T follicular helper cell (primary cell): ENCODE measurements at places on chromosomes 3 and 15.

DNA sequence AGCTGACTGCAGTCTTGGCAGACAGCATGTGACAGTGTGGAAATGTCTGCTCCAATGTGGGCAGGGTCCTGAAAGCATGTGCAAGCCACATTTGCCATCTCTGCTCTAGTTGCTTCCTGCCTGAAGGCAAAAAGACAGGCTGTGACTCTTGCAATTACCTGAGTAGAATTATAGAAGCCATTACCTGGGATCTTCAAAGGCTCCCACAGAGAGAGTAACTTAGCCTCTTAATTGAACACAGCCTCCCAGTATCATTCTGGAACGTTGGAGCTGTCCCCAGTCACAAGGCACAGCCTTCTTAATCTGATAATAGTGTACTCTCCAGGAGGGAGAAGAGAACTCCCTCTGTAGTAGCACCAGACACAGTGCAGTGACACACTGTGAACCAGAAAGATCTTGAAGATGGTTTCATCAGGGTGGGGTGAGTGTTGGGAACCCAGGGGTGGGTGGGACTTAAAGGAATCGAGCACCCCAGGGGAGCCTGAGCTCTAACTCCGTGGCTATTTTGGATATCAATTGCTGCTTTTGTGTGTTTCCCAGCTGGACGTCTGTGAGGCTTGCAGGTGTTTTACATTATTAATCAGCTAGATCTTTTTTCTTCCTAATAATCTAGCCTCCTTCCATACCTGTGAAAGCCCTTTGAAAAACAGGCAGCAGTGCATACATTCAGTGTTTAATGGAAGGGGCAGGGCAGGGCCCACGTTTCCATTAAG lies 40.6 kb upstream of the GLCE start:
- no peak for DNase-seq

DNA sequence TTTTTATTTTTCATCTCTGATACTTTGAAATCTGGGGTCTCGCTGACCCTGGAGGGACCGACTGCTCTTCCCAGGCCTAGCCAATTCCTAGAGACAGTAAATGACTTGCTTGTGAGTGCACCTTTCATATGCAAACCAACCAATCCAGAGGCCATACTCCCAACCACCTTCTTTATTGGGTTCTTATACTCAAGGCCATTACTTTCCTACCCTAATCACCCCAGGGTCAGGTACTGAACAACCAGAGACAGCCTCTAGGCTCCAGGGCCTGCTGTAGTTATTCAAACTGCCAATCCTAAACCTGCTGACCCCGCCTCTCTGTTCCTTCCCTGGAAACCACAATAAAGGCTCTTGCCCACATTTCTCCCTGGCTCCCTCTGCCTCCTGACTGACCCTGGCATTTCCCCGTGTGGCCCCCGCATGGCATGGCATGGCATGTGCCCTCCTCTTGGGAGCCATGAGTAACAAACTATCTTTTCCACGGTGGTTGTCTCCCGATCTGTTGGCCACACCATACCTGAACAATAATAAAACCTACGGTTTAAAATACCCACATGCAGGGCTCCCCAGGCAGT lies 42.9 kb downstream of the ADCY5 start:
- no peak for DNase-seq

- no peak for DNase-seq
These were observed 152.8 kb upstream of the TBL1XR1 start for GRCh38 chr3:177350121-177350520.

GRCh38 chr3:152360302-152360701 lies 91.6 kb downstream of the MBNL1 start:
- no peak for DNase-seq

GRCh38 chr3:97340940-97341339 lies 423.6 kb upstream of the ARL6 start:
- DNase-seq, result no peak

DNA sequence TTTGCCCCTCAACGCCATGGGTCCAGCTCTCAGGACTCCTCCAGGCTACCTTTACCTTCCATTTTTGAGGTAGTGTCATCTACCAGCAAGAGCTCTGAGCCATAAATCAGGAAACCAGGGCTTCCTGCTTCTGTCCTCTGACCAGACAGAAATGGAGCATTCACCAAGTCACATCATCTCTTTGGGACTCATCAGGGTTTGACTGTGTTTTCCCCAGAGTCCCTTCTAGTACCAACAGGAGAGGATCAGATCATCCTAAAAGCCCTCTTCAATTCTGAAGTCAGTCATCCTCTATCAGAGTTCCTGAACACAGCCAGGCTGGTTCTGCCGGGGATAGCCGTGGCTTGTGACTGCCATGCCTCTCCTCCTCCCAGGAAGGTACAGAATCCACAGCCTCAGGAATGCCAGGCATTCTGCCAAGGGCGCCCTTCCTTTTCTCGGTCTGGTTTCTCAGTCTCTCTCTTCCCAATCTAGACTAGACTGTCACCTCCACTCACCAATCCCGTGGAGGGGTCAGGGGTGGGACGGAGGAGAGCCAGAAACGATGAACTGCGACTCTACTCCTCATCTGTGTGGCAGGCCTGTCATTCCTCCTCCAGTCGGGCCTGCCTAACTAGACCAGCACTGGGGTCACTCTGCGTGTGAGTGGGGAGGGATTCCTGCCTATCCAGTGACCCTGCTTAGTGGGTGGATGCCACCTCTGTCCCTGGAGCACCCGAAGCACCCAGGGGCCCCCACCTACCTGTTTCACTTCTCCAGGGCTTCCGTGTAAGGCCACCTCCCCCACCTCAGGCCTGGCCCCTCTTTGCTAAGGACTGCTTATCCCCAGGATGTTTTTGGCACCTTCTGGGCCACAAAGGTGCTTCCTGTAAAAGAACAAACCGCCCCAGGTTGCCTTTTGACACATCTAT lies 30.9 kb downstream of the CCNL1 start:
- no peak for DNase-seq

DNA sequence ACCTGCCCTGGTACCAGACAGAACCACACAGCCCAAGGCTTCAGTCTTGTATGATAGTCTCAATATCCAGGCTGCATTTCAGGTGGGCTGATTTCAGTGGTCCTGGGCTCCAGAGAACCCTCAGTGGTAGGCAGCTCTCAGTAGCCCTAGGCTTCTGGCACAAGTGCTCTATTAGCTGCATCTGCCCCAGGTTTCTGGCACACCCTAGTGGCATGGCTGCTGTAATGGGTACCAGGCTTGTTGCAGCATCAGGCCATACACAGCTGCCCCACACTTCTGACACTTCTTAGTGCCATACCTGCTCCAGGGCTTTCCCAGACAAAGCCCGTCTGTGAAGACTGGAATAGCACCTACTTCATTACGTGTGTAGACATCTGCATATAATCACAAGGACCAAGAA lies 1062.2 kb upstream of the EPHA6 start:
- no peak for DNase-seq

DNA sequence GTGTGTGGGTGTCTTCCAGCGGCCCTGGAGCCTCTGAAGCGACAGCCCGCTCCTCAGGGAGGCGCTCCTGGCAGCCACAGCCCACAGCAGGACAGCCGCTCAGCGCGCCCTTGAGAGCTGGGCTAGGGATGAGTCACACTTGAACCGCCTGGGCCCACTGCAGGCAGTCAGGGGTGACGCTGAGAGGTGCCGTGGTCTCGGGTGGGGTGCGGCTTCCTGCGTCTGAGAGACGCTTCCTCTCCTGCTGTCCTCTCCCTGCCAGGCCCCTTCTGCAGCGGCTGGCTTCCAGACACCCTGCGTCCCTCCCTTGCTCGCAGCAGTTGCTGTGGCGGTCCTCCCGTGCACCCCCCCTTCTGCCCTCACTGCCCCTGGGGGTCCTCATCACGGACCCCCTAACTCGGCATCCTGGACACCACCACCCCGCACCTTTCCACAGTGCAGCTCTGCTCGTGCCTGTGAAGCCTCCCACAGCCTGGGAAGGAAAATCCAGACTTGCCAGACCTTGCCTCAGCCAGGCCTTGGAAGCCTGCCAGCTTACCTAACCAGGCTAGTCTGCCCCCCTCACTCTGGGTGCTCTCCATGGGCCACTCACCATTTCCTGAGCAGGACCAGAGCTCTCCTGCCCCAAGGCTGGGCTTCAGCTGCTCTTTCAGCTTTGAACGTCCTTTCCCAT lies 1.1 kb upstream of the SPTBN5 start:
- peak; percentile 86 for DNase-seq

DNA sequence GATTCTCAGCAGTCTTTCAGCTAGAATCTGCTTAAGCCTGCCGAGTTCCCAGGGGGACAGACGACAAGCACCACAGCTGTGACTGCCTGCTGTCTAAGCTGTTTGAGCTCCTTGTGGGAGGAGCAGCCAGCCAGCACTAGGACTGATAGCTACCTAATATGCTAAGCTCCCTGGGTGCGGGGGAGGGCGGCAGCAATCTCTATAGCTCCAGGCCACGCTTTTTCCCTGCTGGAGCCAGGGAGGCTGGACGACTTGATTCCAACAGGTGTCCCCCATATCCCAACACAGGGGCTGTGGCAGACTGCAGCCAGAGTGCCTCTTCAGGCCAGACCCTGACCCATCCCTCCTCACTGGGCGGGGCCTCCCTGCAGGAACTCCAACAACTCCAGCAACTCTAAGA lies 134.1 kb upstream of the ARPP21 start:
- no peak for DNase-seq

- no peak for DNase-seq
These were observed 12.6 kb downstream of the IFT57 start for GRCh38 chr3:108209579-108209978.

GRCh38 chr15:25527118-25527517 lies 88.3 kb upstream of the UBE3A start:
- DNase-seq, result no peak

DNA sequence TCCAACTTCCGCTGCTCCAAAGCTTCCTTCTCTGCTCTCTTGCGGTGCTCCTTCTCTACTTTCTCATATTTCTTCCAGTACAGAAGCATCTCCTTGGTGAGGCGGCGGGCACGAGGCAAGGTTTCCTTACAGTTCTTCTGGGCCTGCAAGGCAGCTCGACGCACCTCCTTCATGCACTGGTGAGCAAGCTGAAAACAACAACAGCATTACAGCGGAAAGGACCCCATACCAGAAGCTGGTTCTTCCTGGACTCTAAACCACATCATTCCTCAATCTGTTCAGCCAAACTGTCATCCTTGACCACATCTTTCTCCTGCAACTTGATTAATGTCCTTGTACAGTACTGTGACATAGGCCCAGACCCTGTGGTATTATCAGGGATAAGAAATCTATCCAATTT lies 36.4 kb downstream of the INO80 start:
- no peak for DNase-seq

GRCh38 chr15:41581110-41581509 lies 22.1 kb downstream of the TYRO3 start:
- DNase-seq, result no peak
